ENCODE measurements at places on chromosomes 12 and 14.

DNA sequence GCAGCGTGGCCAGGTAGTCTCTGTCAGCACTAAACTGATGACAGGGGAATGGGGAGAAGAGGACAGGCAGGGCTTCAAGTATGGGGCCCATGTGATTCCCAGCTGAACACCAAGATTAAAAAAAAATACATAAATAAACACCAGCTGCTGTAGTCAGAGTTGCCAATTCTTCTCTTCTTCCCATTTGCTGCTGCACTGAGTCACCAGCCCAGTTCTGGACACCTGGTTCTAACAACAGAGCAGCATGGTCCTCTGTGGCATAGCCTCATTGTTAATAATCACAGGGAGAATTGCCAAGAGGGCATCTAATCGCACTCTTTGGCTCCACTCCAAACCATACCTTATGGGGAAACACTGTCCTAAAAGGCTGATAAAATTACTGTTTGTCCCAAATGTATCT, 15.1 kb downstream of the PPM1H start:
- DNase-seq, result peak; percentile 64

DNA sequence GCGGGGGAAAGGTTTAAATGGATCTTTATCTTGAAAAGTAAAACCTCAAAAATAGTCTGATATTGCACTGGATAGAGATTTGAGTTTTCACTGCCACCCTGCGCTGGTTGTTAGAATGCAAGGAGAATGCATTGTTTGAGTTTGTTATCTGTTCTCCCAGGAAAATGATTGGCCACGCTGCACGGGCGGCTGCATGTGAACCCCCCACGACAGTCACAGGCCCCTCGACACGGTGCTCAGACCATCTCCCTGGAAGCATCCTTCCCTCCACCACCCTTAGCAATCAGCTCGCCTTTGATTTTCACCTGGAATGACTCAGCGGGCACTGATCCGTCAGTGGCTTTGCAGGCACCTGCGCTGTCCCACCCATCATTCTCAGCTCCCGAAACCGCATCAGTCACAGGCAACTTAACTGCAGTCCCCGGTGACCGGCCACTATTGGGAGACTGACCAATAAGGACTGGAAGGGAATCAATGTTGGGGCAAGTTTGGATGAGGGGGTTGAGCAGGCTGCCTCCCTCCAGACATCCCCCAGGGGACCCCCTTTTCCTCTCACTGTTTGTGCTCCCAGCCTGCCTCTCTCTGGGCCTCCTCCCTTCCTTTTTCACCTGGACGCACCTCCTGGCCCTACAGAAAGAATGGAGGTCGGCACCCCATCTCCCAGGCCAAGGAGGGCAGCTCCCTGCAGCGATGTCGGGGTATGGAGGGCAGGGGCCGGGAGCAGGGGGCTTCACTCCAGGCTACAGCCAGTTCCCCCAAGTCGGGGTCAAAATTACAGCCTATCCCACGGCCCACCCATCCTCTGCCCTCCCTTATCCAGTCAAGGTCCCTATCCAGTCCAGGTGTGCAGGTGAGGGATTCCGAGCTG, 28.5 kb upstream of the C14orf180 start:
- no peak for DNase-seq

- DNase-seq, result no peak
Measured at GRCh38 chr12:119177724-119178380, 879 bp upstream of the HSPB8 start.

GRCh38 chr12:58069268-58069963, 128.0 kb downstream of the ATP23 start:
- no peak for DNase-seq

GRCh38 chr14:54686219-54686870, 119.4 kb downstream of the SAMD4A start:
- DNase-seq, result no peak

DNA sequence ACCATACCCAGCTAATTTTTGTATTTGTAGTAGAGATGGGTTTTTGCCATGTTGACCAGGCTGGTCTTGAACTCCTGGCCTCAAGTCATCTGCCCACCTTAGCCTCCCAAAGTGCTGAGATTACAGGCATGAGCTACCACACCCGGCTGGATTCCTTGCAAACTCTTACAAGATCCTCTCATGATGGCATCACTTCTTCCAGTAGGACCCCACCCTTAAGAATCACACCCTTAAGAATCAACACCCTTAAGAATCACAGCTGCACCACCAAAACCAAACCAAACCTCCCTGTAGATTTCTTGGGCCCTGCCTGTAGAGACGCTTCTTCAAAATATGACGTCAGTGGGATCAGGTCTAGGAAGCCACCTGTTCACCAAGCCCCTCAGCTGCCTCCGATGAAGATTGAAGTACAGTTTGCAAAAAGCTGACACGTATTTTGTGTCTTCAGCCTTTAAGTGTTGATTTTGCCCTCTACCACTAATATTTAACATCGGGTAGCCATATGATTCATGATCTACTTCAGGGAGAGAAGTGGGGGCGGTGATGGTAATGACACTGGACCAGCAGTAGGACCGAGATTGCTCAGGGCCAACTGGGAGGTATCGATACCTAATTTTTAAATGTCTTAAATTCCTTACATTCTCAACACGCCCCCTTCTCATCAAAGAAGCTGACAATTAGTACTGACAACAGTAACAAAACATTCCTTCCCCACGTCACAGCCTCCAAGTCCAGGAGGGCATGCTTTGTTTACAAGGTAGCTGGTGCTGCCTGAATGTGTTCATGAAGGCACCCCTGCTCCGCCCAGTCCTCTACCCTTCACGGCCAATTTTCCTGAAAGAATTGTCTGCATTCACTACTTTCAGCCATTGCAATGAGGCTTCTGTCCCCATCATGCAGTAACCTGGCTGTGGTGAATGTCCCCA, 57.2 kb downstream of the ESRRB start:
- no peak for DNase-seq

- no peak for DNase-seq
Measured at GRCh38 chr14:37623971-37624370, 28.5 kb downstream of the TTC6 start.

GRCh38 chr12:9347328-9348127, 139.3 kb upstream of the PZP start:
- DNase-seq, result no peak

DNA sequence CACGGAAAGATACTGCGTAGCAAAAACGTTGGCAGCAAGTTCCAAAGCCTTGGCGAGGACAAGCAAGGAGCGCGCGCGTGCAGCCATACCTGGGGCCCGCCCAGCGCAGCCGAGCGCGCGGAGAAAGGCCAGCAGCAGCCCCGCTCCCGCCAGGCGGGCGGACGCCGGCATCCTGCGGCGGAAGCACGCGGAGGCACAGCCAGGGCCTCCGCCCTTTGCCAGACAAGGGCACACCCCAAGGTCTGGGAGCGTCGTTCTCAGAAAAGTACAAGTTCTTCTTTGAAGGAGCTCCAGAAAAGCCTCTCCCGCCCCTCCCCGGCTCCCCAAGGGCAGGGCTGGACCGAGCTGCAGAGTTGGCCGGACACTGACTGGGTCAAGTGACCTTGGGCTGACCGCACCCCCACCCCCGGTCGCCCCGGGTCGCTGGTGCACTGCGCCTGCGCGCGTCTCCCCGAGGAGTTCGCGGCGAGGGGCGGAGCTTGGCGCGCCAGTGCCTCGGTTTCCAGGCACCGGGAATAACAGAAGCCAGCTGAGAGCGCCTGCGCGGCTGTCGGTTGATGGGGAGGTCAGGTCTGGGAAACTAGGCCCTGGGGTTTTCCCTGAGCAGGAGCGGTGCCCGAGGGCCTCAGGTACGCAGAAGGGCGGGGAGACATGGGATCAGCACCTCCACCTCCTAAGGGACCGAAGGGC, at the start of gene ZC2HC1C:
TSS of gene ZC2HC1C (plus strand) at position 521 of the 690 bp plus-strand sequence. CDS start 933 bp downstream, outside the sequence.
- peak; percentile 65 for DNase-seq

GRCh38 chr12:112258926-112259325, 123.3 kb downstream of the HECTD4 start:
- no peak for DNase-seq

DNA sequence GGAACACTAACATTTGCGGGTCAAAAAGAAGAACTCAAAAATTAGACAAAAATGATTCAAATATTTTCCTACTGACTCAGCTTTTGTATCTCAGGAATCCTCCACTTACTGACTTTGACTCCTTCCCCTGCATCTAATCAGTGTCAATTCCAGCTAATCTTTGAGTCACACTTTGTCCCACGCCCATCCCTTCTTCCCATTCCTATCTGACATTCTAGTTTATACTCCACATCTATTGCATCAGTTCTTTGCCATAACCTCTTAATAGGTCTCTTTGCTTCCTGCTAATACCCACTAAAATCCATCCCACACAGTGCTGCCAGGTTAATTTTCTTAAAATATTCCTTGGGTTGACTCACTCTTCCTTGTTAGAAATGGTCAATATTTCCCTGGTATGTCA, 19.1 kb downstream of the BBS10 start:
- no peak for DNase-seq

DNA sequence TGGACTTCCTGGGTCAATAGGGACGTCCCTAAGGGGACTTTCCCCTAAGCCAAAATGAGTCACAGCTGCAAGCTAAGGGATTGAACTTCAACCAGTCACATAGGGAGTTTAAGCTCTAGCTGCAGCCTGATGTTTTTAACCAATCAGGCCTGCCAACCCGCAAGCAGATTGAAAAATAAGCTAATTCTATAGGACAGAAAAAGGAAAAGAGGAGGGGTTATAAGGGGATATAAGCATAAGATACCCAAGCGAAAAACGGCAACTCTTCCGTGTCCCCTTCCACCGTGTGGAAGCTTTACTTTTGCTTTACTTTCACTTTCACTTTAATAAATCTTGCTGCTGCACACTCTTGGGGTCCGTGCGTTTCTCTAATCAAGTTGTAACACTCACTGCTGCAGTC, 24.4 kb downstream of the ATP23 start:
- DNase-seq, result no peak

GRCh38 chr12:130920119-130920703, 33.5 kb upstream of the ADGRD1 start:
- no peak for DNase-seq

- no peak for DNase-seq
Measured at GRCh38 chr12:26831951-26832821, 808 bp downstream of the ITPR2 start.

DNA sequence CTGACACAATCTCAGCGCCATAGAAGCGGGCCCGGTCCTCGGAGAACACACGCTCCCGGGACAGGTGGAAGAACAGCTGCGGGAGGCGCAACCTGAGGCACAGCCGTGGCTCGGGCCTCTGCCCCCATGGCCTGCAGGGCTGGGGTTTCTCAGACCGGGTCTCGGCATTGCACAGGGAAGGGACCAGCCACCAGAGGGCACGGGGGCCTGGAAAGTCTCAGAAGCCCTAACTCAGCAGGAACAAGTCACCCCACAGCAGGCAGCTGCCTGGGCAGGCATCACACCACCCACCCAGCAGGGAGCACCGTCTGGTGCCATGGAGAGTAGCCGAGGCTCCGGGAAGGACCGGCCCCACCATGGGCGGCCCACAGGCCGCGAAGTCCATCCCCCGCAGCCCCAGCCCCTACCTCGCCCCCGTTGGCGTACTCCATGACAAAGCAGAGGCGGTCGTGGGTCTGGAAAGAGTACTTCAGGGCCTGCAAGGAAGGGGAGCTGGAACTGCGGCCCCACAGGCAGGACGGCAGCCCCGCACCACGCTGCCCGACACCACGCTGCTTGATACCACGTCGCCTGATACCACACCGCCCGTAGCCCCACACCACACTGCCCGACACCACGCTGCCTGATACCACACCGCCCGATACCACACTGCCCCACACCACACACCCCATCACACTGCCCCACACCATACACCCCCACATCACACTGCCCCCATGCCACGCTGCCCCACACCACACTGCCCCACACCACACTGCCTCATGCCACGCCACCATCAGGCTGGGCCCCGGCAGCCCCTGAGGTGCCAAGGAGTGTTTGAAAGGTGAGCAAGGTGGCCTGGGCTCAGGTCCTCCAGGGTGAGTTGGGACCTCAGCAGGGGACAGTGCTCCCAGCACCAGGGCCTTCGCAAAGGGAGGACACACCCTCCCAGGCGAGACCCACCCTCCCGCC, 20.8 kb downstream of the SIVA1 start:
- DNase-seq, result no peak

DNA sequence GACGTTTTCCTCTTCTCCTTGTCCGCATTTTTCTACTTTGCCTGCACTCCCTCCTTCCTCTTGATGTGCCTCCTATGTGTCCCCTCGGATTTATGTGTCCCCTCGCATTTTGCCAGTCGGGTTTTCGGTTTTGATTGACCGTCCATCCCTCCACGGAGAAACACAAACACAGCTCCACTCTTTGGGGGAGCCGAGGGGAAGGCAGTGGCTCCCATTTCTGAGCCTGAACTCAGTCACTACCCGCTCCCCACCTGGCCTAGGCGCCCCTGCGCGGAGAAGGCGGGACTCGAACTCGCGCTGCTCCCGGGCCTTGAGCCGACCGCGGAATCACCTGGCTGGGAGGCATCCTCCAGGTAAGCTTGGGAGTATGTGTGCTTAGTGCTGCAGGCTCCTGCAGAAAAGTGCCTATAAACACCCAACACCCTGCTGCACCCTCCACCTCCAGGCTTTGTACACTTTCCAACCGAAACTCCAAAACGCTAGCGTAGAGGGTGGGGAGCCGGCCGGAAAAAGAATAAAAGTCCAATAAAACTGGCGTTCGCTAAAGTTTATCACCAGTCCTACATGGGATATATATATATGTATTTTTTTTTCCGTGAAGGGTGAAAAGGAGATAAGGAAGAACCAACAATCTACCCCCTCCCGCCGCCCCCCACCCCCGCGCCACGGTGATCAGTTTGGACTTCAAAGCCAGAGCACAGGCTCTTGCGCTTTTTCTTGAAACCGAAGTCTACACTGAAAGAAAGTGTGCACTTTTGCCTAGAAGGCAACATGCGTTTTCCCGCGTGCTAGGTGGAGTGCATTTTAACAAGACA, 3.3 kb upstream of the CCND2 start:
- no peak for DNase-seq

GRCh38 chr14:59275668-59276067, 87.2 kb downstream of the DAAM1 start:
- DNase-seq, result no peak

GRCh38 chr12:91743704-91744321, 401.8 kb downstream of the BTG1 start:
- DNase-seq, result no peak

DNA sequence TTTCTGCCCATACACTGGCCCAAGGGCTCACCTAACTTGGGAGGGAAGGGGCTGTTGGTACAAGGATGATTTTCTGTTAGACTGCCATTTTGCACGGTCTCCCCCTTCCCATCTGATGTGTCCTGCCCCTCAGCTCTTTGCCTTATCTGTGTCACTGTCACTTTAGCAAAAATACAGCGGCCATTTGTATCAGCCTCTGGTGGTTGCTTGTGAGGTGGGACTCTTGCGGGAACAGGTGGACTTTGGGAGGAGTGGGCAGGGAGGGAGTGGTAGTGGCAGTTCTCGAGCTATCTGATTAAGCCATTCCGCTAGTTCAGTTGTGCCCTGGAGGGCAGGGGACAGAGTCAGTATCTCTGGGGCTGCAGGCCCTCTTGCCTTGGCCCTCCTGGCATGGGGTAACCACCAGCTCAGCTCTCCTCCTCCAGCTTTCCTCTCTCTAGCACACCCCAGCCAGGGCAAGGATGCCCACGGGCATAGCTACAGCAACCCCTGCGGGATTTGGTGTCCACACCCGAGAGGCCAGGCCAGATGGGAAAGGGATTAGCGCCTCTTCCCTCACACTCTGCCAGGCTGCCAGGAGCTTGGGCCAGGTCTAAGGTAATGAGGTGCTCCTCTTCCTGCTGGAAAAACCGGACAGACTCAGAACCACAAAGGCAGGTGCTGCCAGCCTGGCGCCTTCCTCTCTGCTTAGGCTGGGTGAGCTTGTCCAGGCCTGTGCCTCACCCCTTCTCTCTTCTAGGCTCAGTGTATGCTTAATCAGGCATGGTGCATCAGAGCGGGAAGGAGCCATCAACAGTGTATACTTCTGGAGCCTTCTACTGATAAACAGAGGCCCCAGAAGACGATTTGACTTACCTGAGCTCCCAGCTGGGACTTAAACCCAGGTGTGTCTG, 8.7 kb downstream of the SLC48A1 start:
- DNase-seq, result no peak
